ENCODE measurements at places on chromosomes 11 and 22.
A peak's percentile ranks its signal among the peaks of the same experiment; 100 is the strongest.

DNA sequence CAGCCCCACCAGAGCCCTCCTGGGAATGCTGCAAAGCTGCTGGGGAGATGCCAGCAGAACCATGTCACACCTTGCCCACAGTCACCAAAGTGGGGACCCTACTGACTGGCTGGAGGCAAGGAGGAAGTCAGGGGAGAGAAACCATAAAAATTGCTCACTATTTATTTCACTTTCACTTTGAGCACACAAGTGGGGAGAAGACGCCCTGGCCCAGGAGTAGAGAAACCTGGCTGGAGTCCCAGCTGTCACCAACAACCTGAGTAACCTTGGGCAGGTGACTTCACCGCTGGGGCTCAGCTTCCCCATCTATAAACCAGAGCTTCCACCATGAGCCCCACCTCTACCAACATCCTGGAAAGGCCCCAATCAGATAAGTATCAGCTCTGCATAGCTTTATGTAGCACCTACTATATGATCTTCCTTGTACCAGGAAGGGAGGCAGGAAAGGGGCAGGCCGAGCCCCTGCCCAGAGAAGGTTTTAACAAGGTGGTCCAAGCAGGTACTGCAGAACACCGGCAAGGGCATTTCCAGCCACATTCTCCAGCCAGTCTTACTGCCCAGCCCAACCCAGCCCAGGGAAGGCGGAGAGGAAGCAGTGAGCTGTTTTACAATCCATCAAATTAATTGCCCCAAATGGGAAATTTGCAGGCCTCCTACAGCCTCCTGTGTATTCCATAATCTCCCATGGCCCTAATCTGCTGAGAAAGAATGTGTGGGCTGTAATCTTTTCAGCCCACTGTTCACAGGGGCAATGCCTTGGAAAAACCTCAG lies 27.6 kb downstream of the PLEKHA7 start:
- H3K36me3 ChIP-seq: no peaks in the 10 kb centered on the region
- H3K4me3 ChIP-seq: no peak overlapping the region
- H3K27ac ChIP-seq: no peak overlapping the region
- DNase-seq: no peak
- peaks cover 8% of the 10 kb centered on the region for H3K4me1 ChIP-seq

GRCh38 chr11:64846998-64847666 lies 2.7 kb upstream of the CDC42BPG start:
- peak; percentile 47 for DNase-seq
- no peak overlapping the region for H3K27ac ChIP-seq
- H3K27me3 ChIP-seq: no peaks in the 10 kb centered on the region
- H3K36me3 ChIP-seq: no peaks in the 10 kb centered on the region

DNA sequence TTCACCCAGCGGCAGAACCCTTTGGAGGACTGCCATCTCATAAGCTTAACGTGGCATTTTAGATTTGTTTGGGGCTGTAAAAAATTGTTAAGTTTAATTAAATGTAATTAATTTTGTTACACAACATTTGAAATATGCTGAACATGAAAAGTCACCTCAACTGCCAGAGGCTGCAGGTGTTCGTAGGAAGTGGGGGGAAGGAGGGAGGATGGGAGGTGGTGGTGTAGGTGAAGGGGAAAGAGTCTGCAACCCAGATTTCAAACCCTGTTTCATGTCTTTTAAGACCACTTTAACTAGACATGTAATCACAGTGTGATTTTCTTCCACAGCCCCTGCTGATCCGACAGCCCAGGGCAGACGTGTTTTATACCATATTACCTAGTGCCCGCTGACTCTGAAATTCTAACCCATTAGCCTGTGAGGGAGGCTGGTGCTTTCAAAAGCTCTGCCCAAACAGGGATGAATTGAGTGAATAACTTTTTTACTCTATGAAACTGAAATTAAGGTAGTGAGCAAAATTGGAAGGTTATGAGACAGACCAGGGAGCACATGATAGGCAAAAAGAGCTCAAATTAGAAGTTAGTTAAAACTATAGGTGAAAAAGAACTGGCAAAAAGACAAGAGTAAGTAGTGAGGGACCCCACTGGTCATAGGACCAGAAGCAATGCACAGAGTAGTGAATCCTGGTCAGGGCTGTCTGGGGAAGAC lies 279.8 kb downstream of the DDX10 start:
- no peak for DNase-seq
- H3K27me3 ChIP-seq: no peaks in the 10 kb centered on the region
- H3K36me3 ChIP-seq: peaks cover 7% of the 10 kb centered on the region
- H3K4me1 ChIP-seq: peaks cover 5% of the 10 kb centered on the region
- H3K27ac ChIP-seq: no peak overlapping the region

DNA sequence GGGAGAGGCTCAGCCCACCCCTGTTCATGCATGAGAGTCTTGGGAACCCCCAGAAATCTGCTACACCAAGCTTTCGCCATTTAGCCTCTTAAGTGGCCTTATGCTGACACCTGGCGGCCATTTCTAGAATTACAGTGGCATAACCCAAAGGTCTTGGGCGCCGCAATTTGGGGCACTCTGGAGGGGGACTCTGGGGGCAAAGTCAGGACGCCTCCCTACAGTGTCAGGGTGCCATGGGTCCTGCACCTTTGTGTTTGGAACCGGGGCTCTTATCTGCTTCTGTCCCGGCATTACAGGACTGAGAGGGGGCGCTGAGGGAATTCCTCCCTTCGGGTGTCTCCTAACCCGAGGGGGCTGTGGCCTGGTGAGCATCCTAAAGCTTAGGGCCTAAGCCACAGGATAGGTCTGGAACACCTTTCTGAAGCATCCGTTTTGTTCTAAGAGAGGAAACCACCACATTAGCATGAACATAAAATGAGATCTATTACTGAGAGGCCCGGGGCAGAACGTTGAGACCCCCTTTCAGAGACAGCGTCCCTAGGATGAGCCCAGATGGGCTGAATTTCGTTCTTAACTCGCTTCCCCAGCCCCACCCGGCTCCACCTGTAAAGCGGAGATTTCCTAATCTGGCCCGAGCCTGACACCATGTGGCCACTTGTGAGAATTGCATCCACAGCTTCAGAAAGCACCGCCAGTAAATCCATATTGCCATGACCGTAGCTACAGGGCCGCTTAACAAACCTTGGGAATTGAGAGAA lies 9.3 kb downstream of the INS start:
- H3K36me3 ChIP-seq: no peaks in the 10 kb centered on the region
- peaks cover 43% of the 10 kb centered on the region for H3K27me3 ChIP-seq
- H3K4me1 ChIP-seq: no peaks in the 10 kb centered on the region
- H3K27ac ChIP-seq: no peak overlapping the region
- DNase-seq: peak; percentile 16
- H3K4me3 ChIP-seq: no peak overlapping the region

DNA sequence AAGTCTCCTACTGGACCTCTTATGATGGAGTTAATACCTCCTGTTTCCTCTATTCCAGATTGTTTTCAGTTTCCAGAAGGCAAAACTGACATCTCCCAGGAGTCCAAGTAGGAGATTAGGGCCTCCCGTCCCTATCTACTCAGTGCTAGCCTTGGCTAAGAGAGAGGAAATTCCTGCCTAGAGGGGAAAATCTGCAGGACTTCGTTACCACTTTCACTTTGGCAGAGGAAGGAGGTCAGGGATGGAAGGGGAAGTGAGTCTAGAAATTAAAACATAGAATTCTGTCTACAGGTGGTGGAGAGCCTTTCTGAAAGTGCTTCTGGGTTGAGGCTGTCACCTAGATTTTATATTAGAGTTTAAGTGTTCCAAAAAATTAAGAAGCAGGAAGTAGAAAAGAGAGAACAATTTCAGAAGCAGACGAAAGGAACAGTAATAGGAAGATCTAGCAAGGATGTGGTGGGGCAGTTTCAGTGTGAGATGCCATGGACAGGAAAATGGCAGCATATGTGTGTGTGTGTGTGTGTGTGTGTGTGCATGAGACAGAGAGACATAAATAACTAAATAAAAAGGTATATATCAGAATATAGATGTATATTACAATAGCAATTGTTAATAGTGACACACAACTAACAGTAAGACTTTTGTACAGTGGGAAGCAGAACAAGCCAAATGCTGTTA lies 2.4 kb upstream of the TRIM68 start:
- H3K4me1 ChIP-seq: peaks cover 7% of the 10 kb centered on the region
- no peak overlapping the region for H3K27ac ChIP-seq
- H3K27me3 ChIP-seq: peaks cover 2% of the 10 kb centered on the region
- H3K36me3 ChIP-seq: no peaks in the 10 kb centered on the region

- no peak overlapping the region for H3K4me3 ChIP-seq
- no peaks in the 10 kb centered on the region for H3K27me3 ChIP-seq
- no peak overlapping the region for H3K27ac ChIP-seq
- H3K36me3 ChIP-seq: peaks cover 5% of the 10 kb centered on the region
- DNase-seq: no peak
Measured at GRCh38 chr22:46355996-46356471, 20.5 kb downstream of the TRMU start.

- H3K36me3 ChIP-seq: no peaks in the 10 kb centered on the region
- H3K4me1 ChIP-seq: peaks cover 6% of the 10 kb centered on the region
- no peak overlapping the region for H3K27ac ChIP-seq
- no peak for DNase-seq
Measured at GRCh38 chr11:69171476-69172240, 15.9 kb downstream of the SMIM38 start.

DNA sequence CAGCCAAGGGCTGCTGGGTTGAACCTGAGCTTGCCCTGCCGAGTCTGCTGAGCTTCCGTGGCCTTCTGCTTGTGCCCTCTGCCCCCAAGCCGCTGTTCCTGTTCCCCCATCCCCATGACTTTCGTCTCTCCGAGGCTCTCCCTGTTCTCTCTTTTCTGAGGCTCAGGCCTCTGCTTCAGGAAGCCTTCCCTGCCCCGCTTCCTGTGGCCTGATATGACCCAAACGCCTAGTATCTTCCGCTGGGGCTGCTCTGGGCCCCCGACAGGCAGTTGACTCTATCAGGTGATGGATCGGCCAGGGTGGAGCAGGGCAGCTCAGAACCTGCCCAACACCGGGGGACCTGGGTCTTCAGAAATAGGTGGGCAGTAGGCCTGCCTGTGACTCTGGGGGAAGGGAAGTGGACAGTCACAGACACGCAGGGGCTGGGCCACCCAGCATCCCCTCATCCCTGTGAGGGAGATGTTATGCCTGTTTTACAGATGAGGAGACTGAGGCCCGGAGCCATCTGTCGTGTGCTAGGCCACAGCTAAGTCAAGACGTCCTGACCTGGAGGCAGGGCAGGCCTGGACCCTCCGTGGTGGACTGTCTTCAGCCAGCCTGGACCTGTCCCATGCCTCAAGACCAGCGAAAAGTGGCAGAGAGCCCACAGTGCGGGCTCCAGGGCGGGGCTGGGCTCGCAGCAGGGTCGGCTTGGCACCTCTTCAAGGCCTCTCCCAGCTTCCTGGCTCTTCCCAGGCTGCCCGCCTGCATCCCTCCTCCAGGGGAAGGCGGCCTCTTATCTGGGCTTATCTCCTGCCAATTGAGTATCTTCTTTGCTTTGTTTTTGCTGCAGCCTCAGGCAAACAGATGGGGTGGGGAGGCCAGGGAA lies 16.2 kb downstream of the BAD start:
- H3K27me3 ChIP-seq: no peaks in the 10 kb centered on the region
- H3K4me3 ChIP-seq: no peak overlapping the region
- H3K36me3 ChIP-seq: peaks cover 8% of the 10 kb centered on the region
- H3K4me1 ChIP-seq: peaks cover 36% of the 10 kb centered on the region
- H3K27ac ChIP-seq: peak overlapping the region; percentile 80

- no peak for DNase-seq
- H3K4me3 ChIP-seq: no peak overlapping the region
- no peaks in the 10 kb centered on the region for H3K27me3 ChIP-seq
- H3K27ac ChIP-seq: no peak overlapping the region
- no peaks in the 10 kb centered on the region for H3K36me3 ChIP-seq
Measured at GRCh38 chr11:119880873-119881272, 151.9 kb upstream of the NECTIN1 start.

DNA sequence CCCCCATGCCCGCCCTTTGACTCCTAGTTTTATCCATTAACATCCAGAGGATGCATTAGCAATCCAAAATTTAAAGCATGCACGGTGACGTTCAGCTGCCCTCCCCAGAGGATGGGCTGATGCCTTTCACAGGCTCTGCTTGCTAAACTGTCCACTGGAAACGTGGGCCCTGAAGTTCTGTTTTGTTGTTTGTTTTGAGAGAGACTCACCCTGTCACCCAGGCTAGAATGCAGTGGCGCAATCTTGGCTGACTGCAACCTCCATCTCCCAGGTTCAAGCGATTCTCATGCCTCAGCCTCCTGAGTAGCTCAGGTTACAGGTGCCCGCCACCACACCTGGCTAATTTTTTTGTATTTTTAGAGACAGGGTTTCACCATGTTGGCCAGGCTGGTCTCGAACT lies 39.3 kb downstream of the NFRKB start:
- peaks cover 18% of the 10 kb centered on the region for H3K27me3 ChIP-seq
- H3K4me3 ChIP-seq: no peak overlapping the region
- no peak overlapping the region for H3K27ac ChIP-seq

Measured in astrocyte (in vitro differentiated cells and primary cell).